Glomerular endothelial cell (primary cell): ENCODE measurements at places on chromosomes 5 and 9.

DNA sequence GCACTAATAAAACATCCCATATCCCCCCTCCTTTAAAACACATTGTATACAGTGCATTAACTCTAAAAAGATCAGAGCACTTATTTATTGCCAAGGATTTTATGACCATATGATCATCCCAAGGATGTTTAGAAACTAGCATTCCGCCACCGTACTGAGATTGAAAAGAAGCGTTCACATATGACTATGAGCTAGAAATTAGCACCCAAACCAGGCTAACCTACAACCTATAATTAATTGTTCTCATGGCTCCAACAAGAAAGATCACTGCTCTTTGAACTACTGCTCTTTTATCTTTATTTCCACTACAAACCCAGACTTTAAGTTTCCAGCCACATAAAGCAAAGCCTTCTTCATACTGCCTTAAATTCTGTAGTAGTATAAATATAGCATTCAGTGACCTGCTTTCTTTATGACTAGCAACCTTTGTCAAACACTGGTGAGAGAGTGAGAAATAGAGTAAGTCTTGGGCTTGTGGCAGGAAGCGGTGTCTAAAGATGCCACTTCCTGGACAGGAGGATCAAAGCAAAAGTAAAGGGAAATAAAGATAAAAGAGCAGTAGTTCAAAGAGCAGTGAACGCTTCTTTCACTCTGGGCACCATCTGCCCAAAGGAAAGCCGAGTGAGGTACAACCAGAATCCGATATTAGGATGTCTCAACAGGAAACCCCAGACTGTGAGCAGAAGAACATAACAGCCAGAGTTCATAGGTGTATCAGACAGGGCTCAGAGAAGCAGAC lies 151.1 kb upstream of the ERCC6L2 start:
- no peak for DNase-seq

- DNase-seq = no peak
These were observed 10.3 kb downstream of the SLC28A3 start for GRCh38 chr9:84330246-84330645.

GRCh38 chr9:98491828-98492227 lies 216.9 kb downstream of the GABBR2 start:
- no peak for DNase-seq

- no peak for DNase-seq
These were observed 133.3 kb upstream of the DPYSL3 start for GRCh38 chr5:147643142-147643541.

GRCh38 chr9:24590432-24590831 lies 44.7 kb upstream of the IZUMO3 start:
- DNase-seq = no peak

DNA sequence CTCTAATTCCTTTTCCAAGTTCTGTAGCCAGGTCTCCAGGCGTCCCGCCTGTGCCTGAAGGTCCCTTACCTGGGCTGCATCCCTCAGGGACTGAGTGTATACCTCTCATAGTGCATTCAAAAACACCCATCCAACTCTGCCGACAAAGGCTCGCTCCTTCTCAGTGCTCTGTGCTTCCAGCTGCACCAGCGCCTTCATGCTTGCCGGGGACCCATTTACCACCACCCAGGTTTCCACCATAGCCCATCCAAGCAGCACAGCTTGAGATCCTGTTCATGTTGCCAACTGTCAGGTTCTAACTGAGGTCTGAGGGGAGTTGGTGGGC lies 794.5 kb downstream of the EFNA5 start:
- no peak for DNase-seq

DNA sequence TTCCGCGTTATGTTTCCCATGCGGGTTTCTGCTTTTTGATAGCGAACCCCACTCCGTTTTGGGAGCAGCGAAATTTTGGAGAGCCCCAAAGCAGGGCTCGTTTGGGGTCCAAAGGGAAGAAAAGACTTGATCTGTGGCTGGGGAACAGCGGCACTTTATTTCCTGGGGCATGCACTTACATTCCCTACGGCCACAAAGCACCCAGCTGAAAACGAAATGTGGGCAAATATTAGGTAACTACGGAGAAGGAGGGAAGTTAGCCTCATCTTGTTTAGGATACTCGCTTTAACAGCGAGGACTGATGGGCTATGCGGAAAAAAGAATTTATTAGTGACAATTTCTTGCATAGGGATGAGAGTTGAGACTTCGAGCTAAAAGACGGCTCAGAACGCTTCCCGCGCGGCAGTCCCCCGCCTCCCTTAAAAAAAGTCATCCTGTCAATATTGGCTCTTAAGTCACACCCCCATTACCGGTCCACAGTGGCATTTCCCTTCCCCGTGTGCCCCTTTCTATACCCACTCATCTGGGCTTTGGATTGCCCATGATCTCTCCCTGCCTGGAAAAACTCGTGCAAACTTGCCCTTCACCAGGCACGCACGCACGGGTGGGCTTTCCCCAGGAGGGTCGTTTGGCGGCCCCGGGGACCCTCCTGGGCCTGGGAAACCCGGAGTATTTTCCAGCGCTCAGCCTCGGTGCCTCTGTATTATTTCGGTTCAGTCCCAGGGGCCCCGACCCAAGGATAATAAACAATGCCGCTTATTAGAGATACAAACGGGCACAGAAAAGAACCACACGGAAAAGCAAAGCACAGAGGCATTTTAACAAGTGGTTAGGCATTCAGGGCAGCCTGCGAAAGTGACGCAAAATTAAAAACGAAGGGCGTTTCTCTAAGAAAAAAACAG lies 35.8 kb upstream of the NFIB start:
- DNase-seq = no peak

GRCh38 chr9:16964228-16964627 lies 93.8 kb upstream of the BNC2 start:
- DNase-seq = no peak

- no peak for DNase-seq
These were observed 149.7 kb upstream of the SPRY4 start for GRCh38 chr5:142474431-142475094.

GRCh38 chr5:16520841-16521240 lies 55.2 kb upstream of the ZNF622 start:
- DNase-seq = no peak
